ENCODE measurements at places on chromosomes 11 and 22.
A peak's percentile ranks its signal among the peaks of the same experiment; 100 is the strongest.

DNA sequence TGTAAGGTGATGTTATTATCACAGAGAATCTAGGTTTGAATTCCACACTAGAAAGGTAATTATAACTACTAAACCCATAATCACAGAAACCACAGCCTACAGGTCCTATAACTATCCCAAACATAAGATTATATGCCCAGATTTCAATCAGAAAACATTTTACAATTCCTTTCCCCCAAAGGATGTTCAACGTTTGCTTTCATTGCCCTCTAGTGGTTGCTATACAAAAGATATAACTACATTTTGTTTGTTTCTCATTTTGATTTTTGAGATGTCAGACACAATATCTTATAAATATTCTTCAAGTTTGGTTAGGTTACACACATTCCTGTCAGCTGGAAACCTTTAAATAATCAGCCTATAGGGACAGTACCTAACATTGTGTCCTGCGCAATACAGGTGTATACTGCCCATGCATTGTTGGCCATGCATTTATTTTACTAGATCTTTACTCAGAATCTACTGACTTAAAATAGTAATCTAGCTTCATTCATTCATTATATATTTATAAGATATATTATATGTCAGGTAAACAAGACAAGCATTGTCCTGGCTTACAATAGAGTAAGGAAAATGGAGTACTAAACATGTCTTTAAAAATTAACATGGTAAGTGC is 530.5 kb upstream of the CCDC90B start:
- no peak for DNase-seq

GRCh38 chr11:8810540-8811301 is 100.3 kb upstream of the AKIP1 start:
- peak; percentile 84 for DNase-seq

GRCh38 chr11:81342966-81343365 is 1390.7 kb downstream of the FAM181B start:
- no peak for DNase-seq

GRCh38 chr11:104688731-104689130 is 209.5 kb downstream of the CASP12 start:
- DNase-seq, result no peak

DNA sequence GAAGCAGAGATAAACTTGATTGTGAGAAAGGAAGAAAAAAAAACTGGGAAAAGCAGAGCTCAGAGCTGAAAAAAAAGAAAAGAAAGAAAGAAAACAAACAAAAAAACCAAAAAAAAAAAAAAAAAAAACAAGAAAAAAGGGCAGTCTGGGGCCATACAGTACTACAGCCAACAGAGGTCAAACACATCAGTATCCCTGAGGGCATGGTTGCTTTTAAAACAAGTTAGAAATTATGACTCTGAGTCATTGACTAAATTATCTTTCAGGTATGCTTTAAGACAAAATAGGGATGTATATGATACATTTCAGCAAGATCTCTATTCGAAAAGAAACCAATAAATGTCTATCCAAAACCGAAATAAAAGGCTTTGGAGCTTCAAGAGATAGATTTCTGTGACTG is 37.1 kb upstream of the TLCD5 start:
- DNase-seq, result no peak
